ENCODE measurements at places on chromosomes 4 and X.

DNA sequence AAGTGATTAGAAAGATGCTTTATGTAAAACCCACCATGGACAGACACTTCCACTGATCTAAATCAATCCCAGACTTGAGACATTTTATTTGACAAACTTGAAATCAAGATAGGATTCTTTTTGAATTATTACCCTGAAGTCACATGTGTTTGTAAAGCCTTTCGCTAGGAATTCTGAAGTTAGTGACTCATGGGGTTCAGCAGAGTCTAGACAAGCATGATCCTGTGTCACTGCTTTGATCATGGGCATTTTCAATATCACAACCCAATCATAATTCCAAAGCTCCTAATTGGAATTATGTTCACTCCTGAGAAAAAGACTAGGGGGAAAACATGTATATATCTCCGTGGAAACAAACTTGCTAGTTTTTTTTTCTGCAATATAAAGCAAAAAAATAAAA, 67.5 kb upstream of the BMP3 start:
- no peak for DNase-seq

GRCh38 chr4:27293831-27294230, 433.2 kb downstream of the STIM2 start:
- DNase-seq: no peak

GRCh38 chrX:9824554-9824953, 38.3 kb downstream of the SHROOM2 start:
- no peak for DNase-seq

- no peak for DNase-seq
These were observed 194.4 kb upstream of the RPL34 start for GRCh38 chr4:108425988-108426387.

DNA sequence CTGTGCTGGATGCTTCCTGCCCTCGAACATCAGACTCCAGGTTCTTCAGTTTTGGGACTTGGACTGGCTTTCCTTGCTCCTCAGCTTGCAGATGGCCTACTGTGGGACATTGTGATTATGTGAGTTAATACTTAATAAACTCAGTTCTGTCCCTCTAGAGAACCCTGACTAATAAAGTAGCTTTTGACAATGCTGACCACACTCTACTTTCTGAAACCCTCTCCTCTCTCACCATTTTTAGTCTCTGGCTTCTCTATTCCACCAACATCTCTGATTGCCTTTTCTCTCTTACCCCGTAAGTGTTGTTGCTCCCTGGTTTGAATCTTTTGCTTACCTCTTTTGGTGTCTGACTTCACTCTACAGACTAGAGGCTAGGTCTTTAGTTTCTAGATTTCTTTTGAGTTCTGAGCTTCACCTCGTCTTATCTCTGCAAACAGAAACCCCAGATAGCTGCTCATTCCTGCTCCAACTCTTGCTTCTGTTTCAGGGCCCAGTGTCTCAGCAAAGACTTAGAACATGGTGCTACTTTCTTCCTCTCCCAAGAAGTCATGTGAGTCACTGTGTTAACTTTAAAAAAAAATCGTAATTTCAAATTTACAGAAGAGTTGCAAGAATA, 11.4 kb downstream of the TMSB4X start:
- DNase-seq: no peak

GRCh38 chr4:15598644-15599043, 56.5 kb downstream of the FBXL5 start:
- no peak for DNase-seq

GRCh38 chr4:62661821-62662220, 1461.7 kb downstream of the ADGRL3 start:
- DNase-seq: no peak

- no peak for DNase-seq
These were observed 69.2 kb downstream of the UCHL1 start for GRCh38 chr4:41325901-41326300.

DNA sequence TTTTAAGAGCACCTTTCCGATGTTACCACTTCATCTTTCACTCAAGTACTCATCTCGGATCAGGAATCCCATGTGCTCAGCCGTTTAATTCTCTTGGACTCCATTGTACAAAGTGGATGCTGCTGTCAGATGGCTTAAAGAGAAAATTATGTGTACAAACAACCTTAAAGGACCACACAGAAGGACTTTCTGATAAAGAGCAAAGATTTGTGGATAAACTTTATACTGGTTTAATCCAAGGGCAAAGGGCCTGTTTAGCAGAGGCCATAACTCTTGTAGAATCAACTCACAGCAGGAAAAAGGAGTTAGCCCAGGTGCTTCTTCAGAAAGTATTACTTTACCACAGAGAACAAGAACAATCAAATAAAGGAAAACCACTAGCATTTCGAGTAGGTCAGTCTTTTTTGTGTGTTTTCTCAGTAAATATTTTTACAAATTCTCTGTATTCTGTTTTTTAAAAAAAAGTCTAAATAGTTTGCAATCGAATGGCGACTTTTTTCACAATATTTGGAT, 20.1 kb downstream of the MMAA start:
- DNase-seq: no peak

DNA sequence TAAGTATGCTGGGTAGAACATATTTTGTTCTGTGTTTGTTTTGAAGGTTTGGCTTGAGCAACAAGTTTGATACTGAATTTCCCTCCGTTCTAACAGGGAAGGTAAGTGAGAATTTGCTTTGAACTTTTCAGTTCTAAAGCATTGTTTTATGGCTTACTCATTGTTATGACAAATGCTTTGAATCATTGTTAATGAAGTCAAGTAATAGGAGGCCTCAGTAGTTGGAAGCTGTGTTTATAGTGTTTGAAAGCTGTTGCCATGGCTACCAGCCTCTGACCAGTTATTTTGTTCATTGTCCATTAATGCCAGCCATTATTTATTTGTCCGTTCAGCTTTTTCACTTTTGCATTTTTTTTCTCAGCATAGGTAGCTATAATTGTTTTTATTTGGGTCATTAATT, 14.4 kb downstream of the CHIC1 start:
- no peak for DNase-seq

Data from left forelimb (tissue), 1 donor.